CD4-positive, alpha-beta memory T cell (primary cell): ENCODE measurements at places on chromosomes 3 and 15.

GRCh38 chr3:195718477-195718984 lies 2.2 kb upstream of the MUC20 start:
- DNase-seq: no peak

- DNase-seq: no peak
Observed at GRCh38 chr15:89899295-89899945, 5.6 kb upstream of the AP3S2 start.

- no peak for DNase-seq
Observed at GRCh38 chr15:71117714-71118305, 2.5 kb downstream of the THSD4 start.

DNA sequence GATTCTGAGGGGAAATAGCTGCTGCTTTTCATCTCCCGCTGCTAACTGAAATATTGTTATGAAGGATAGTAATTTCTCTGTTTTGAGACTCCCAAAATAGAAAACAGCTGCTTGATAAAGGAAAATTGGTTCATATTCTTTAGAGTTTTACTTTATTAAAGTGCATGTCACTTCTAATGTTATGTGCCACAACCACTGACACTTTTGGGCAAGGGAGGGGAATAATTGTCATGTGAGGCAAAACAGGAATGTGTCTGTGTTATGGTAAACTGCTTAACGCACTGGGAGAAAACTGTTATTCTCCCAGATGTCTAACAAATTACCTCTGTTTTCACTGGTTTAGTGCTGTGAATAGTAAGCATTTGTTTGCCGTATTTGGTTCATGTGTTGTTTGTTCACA lies 201.6 kb downstream of the PDZRN3 start:
- no peak for DNase-seq

GRCh38 chr15:38695249-38696108 lies 130.9 kb upstream of the RASGRP1 start:
- DNase-seq: no peak

- DNase-seq: no peak
Observed at GRCh38 chr3:114375608-114376421, 82.0 kb downstream of the TIGIT start.

DNA sequence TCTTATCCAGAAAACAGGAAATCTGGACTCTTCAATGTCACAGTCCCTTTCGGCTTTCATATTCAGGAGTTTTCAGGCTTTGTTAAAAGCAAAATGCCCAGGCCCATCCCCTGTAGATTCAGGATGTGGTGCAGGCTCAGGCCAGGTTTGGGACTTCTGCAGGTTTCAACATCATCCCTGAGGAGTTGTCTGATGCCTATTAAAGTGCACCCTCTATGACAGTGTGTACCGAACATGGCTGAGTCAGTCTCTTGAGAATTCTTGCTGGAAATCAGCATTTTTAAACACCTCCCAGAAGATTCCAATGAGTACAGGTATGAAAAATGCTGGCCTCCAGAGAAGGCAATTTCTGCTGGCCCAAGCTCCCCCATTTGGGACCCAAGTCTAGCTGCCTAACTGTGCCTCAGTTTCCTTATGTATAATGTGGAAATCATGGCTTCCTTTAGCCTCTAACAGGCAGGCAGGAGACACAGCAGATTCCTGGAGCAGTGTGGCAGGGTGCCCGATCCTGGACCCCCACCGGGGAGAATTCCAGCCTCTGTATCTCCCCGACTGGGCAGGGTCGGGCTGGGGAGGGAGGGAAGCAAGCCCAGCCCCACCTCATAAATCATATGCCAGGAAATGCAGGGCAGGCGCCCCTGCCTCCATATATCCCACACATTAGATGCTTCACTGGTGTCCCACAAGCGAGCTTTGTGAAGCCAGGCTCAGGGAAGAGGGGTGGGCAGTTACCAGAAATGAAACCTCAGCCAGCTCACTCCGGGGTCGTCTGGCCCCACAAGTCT lies 44.4 kb upstream of the SLC6A11 start:
- DNase-seq: no peak

- no peak for DNase-seq
Observed at GRCh38 chr15:67195305-67195704, 59.2 kb downstream of the AAGAB start.

GRCh38 chr3:17799312-17799711 lies 56.9 kb upstream of the TBC1D5 start:
- DNase-seq: no peak

GRCh38 chr15:98586066-98586465 lies 62.3 kb upstream of the IGF1R start:
- no peak for DNase-seq

DNA sequence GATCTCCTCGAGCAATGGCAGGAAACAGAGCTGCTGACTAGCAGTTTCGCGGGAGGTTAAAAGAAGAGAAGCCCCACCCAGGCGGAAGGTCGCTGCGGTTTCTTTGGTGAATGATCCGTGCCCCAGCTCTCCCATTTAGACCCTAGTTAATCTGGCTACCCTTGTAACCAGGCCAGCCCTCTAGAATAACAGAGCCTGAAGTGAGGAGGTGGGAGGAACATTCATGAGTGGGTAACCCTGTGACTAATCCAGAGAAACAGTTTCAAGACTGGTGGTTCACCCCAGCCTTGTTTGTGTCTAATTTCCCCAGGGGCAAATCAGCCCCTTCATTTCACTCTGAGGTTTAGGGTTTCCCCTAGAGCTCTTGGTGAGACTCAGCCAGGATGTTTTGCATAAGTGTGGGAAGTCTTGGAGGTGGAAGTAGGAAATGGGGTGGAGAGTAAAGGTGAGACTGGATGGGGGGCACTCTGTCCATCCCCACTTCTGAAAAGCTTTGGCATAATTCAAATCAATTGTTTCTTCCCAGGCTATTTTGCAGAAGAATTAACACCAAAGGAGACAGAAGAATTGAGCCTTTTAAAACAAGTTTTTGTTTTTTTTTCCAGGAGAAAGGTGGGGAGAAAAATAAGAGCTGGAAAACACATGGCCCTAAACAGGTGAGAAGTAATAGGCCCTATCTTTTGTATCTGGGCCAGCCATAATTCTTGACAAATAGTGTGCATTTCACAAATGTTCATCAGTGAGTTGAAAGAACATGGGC lies 303.1 kb downstream of the RPLP1 start:
- peak; percentile 69 for DNase-seq

- DNase-seq: no peak
Observed at GRCh38 chr3:103052236-103052830, 617.5 kb downstream of the ZPLD1 start.
